Ammon's horn (tissue), 1 donor: ENCODE measurements at places on chromosomes 6 and 20.

- DNase-seq = no peak
Measured at GRCh38 chr20:51193066-51193772, 170.3 kb upstream of the KCNG1 start.

- peak; percentile 23 for DNase-seq
Measured at GRCh38 chr6:50655848-50656453, 57.4 kb upstream of the TFAP2D start.

DNA sequence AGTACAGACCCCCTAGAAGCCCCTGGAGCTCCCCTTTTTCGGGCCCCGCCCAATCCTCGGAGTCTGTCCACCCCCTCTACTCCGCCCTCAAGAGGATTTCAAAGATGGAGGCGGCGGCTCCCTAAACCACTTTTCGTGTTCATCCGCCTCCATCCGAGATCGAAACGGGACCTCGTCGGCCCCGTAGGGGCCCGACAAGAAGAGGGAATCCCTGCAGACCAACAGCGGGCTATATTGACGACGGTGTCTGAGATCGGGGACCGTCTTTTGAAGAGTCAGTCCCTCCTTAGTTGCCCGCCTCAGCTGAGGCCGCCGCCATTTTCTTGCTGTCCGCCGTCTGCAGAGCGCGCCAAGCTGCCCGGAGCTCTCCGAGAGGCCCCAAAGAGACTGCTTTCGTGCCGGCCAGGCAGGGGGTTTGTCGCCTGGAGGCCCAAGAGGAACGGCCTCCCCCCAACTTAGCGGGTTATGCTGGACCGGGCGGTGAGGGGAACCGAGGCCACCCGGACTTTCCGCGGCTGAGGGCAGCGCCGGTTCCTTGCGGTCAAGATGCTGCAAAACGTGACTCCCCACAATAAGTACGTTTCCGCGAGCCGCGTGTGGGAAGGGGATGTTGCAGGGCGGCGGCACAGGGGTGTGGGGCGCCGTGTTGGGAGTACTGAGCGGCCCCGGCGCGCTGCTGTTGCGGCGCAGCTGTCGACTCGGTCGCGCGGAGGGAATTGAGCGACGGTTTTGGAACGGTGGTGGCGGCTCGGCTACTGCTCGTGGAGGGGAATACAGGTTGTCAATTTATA, 4.2 kb downstream of the BRD2 start:
- DNase-seq = no peak

- no peak for DNase-seq
Measured at GRCh38 chr6:135240711-135241110, 59.6 kb downstream of the MYB start.

GRCh38 chr20:52235129-52235528, 43.5 kb upstream of the ZFP64 start:
- no peak for DNase-seq

DNA sequence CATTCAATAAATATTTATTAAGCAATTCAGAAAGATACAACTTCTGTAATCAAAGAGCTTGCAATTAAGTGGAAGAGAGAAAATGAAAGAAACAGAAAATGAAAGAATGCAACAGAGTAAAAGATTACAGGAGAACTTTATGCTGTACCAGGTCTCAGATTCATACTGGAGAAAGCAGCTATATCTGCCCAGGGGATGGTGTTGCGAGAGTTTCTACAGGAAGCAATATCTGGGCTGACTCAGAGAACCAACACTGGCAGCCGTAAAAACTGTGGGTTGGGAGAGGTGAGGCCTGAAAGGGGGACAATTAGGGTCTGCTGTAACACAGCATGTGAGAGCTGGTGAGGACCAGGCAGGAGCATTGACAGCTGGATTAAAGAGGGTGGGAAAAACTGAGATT, 256.7 kb upstream of the TCF21 start:
- DNase-seq = no peak

- no peak for DNase-seq
Measured at GRCh38 chr6:169098116-169098515, 155.5 kb downstream of the THBS2 start.

DNA sequence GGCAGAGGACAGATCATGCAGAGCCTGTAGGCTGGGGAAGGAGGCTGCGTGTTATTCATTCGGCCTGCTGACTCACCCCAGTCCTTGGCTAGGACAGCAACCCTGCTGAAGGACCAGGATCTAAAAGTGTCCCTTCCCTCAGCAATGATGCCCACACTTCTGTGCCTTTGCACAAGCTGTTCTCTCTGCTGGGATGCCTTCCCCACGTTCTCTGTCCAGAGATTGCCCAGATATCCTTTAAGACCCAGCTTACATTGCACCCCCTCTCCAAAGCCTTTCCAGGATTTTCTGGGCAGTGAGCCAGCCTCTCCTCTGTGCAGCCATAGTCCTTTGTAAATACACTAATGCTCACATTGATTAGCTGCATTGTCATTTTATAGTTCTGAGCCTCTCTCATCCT, 99.3 kb upstream of the CHD6 start:
- DNase-seq = peak; percentile 10

DNA sequence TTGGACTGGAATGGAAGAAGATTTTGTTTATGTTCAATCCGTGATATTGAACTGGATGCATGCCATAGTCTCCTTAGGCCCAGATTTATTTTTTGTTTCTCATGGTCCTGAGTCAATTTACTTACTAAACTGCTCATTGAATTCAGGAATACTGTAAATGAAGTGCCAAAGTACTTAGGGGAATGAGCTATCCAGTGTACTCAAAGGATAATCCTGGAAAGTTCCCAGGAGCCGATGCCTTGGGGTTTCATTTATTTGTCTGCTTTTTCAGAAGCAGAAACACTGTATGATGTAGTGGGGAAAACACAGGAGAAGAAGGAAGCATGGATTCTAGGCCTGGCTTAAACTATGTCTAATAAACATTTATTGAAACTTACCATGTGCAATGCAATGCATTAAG, 56.1 kb upstream of the THEMIS start:
- no peak for DNase-seq

DNA sequence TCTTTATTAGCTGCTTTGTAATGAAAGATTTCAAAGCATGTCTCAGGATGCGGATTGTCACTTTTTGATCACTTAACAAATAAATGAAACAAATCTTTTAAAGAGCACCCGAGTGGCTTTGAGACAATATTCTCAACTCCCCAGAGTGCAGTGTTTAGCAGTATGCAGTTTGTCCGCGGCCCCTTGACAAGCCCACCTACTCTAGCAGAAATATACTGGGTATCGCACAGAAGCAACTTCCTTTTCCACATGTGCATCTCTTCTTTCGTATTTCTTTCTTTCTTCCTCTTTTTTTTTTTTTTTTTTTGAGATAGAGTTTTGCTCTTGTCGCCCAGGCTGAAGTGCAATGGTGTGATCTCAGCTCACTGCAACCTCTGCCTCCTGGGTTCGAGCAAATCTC, 84.5 kb upstream of the FAM184A start:
- DNase-seq = no peak
